RKO (cell line): ENCODE measurements at places on chromosomes 3 and 15.

DNA sequence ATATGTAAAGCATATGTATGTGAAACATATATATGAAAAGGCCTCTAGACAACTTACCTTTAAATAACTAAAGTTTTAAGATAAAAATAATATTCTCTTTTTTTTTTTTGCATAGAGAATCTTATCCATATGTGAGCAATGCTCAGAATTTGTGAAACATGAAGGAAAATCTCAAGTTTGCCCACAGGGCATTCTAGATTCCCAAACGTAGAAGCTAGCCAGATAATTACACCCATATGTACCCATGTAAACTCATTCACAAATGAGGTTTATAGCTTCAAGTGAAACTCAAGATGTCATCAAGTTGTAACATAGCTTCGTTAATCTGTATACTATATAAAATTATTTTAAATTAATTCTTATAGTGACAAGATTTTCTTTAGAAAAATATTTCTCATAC, 537.3 kb upstream of the NR2F2 start:
- DNase-seq, result no peak

- no peak for DNase-seq
Observed at GRCh38 chr3:72015463-72015862, 230.5 kb upstream of the PROK2 start.

DNA sequence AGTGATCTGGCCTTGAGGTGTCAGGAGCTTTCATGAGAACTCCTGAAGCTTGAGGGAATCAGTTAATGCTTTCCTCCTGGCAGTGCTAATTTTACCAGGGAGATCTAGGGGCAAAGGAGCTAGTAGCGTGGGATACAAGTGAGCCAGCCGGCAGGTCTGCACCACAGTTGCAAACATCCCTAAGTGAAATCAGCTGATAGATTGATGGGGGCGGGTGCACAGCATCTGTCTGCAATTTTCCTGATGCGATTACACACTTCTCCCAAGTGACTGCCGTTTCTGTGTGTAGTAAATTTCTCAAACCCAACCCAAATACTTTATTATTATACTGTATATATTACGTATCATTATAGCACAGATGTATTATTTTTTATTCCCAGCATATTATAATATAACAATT, 304.5 kb downstream of the AGBL1 start:
- no peak for DNase-seq

- DNase-seq, result no peak
Observed at GRCh38 chr3:15810702-15811101, 12.9 kb upstream of the ANKRD28 start.

GRCh38 chr15:77578641-77579372, 53.9 kb downstream of the LINGO1 start:
- DNase-seq, result no peak

- DNase-seq, result no peak
Observed at GRCh38 chr15:20409247-20409646, 132.4 kb downstream of the GOLGA6L6 start.

DNA sequence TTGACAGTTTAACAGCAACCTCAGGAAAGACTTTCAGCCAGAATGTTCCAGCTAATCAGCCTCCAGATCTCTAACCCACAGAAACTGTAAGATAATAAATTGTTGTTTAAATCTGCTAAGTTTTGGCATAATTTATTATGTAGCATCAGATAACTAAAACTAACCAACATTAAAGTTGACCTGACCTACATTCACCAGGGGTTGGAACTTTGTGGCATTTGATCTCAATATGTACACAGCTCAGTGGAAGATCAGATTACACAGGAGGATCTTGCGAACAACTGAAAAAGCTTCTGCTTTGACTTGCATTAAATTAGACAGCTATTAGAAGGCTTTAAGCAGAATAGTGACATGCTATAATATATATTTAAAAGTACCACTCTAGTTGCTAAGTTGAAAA, 91.4 kb upstream of the POU1F1 start:
- no peak for DNase-seq

- no peak for DNase-seq
Observed at GRCh38 chr3:148881286-148881685, 16.2 kb downstream of the CPA3 start.

GRCh38 chr15:78915341-78916087, 29.3 kb downstream of the CTSH start:
- DNase-seq, result no peak

- no peak for DNase-seq
Observed at GRCh38 chr15:101432982-101433381, 56.5 kb downstream of the PCSK6 start.

DNA sequence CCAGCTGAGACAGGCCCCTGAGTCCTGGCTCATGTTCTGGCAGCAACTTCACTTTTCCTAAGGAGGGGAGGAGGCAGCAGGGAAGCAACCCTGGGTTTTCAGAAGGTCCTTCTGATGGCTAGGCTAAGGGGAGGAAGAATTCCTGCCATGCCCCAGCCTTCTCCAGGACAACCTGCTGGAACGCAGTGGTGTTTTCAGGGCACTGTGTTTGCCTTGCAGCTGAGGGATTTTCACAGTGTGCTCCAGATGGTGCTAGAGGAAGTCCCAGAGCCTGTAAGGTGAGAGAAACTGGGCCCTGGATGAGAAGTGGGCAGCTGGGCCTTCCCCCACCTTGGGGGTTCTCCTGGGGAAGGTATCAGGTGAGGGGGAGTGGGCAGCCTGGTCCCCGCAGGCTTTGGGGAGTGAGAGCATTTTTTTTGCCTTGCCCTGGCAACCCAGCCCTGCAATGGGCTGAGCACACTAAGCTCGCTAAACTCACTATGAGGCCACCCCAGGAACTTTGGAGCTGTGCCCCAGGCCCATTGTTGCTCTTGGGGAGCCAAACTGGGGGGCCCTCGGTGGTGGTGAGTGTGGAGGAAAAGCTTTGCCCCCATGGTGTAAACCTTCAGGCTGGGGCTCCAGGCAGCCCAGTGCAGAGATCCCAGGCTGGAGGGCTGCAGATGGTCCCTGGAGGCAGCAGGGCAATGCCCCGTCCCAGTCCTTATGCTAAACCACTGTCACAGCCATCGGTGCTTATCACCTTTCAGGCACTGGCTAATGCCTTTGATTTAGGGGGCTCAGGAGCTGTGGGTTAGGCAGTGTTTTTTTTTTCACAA, 41.1 kb downstream of the ACAA1 start:
- DNase-seq, result no peak

- DNase-seq, result no peak
Observed at GRCh38 chr3:133441867-133442270, 42.0 kb downstream of the BFSP2 start.
